ENCODE measurements at places on chromosomes 11 and 22.

- no peak overlapping the region for H3K4me3 ChIP-seq
- no peaks in the 10 kb centered on the region for H3K4me1 ChIP-seq
- no peaks in the 10 kb centered on the region for H3K27me3 ChIP-seq
- no peaks in the 10 kb centered on the region for H3K36me3 ChIP-seq
- no peak overlapping the region for H3K27ac ChIP-seq
Observed at GRCh38 chr11:57466680-57467079, 6.4 kb downstream of the RTN4RL2 start.

- H3K36me3 ChIP-seq = peaks cover under 1% of the 10 kb centered on the region
- peaks cover 41% of the 10 kb centered on the region for H3K4me1 ChIP-seq
- H3K4me3 ChIP-seq = peak overlapping the region; percentile 94
- peak; percentile 83 for DNase-seq
- peak overlapping the region; percentile 97 for H3K27ac ChIP-seq
Observed at GRCh38 chr11:102453302-102453695, 734 bp upstream of the TMEM123 start.

DNA sequence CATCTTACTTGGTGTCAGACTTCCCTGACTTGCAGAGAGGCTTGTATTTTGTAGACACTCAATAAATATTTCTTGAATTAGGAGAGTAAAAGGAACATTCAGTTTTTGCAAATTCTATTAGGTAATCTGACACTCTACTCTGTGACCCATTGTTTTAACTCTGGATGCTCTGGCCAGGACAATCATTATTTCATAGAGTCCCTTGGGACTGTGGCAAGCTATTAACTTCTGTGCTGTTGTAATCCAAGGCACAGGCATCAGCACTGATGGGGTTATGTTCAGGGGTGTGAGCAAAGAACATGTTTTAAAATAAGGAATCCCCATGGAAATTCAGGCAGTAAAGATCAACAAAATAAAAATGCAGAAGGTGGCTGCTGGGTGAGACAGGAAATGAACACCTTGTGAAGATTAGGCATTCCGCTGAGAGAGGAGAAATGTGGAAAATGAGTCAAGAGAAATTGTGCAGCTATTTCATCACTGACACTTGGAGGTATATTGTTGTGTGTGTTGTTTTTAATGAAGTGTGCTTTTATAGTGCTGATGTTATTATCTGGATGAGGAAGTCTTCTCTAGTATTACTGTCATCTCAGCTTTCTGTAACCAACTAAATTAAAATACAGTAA, 175.2 kb downstream of the WNT11 start:
- no peaks in the 10 kb centered on the region for H3K4me1 ChIP-seq
- H3K4me3 ChIP-seq = no peak overlapping the region
- no peaks in the 10 kb centered on the region for H3K27me3 ChIP-seq
- H3K27ac ChIP-seq = no peak overlapping the region

DNA sequence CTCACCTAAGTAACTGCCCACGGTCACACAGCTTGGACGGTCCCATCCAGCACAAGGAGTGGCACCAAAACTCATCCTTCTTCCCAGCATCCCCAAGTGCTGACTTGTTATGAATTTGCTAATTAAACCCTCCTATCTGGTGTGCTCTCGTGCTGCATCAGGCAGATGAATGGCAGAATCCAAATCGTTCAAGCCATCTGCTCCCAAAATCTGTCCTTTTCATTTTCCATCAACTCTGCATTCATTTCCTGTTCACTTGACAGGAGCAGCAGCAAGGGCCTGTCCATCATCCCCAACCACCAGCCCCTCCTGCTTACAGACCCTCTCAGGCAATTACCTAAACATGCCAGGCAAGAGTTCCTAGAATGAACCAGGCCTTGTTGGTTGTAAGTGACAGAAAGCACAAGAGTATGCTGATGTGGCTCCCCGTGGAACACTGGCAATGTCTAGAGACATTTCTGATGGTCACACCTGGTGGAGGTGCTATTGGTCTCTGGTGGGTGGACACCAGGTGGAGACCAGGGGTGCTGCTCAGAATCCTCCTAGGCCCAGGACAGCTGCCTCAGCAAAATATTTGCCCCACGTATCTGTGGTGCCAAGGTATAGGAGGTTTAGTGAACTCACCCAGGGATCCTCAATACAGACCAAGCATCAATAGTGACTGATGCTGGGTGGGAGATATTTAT, 832.5 kb downstream of the TBC1D22A start:
- no peaks in the 10 kb centered on the region for H3K27me3 ChIP-seq
- no peak overlapping the region for H3K27ac ChIP-seq
- DNase-seq = no peak
- no peaks in the 10 kb centered on the region for H3K4me1 ChIP-seq

GRCh38 chr11:79150966-79151365, 289.9 kb downstream of the TENM4 start:
- no peak overlapping the region for H3K4me3 ChIP-seq
- no peak overlapping the region for H3K27ac ChIP-seq
- H3K4me1 ChIP-seq = no peaks in the 10 kb centered on the region
- H3K36me3 ChIP-seq = no peaks in the 10 kb centered on the region

DNA sequence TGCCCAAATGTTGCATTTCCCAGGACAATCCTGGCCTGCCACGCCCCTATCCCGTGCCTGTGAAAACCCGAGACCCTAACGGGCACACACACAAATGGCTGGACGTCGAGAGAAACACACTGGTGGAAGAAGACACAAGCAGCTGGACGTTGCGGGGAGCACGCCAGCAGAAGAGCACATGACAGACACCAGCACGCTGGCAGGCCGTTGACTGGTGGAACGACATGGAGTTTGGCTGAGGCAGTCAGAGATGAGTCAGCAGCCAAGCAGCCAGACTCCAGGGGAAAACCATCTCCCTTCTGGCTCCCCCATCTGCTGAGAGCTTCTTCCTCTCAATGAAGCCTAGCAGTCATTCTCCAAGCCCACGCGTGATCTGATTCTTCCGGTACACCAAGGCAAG, 606.7 kb upstream of the LRRC4C start:
- no peaks in the 10 kb centered on the region for H3K27me3 ChIP-seq
- no peak for DNase-seq

GRCh38 chr11:65440831-65441499, 18.4 kb downstream of the NEAT1 start:
- no peaks in the 10 kb centered on the region for H3K27me3 ChIP-seq
- H3K36me3 ChIP-seq = peaks cover 37% of the 10 kb centered on the region
- peaks cover 51% of the 10 kb centered on the region for H3K4me1 ChIP-seq
- peak overlapping the region; percentile 13 for H3K27ac ChIP-seq
- DNase-seq = no peak

DNA sequence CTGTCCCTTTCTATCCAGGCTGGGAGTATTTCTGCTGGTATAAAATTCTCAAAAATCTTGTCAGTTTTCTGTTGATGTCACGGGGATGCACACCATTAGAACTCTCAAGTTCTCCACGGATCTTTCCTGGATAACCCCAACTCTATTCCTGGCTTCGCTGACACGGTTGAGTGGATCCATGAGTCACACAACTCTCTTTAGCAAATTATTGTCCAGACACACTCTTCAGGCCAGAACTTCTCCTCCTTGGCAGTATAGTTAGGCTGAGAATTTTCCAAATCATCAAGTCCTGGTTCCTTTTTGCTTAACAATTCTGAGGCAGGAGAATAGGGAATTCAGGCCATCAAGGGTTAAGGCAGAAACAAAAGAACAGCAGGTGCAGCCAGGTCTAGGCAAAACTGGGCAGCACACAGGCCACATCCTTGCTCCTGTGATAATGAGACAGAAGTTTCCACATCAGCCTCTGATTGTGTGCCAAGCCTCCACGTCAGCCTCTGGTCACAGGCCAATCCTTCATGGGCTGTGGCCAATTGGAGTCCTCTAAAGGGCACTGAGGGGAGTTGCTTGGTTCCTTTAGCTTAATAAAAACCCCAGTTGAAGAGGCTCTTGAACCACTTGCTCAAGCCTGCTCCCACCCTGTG, 5.7 kb upstream of the ACAT1 start:
- peak overlapping the region; percentile 69 for H3K27ac ChIP-seq
- no peak overlapping the region for H3K4me3 ChIP-seq
- H3K36me3 ChIP-seq = no peaks in the 10 kb centered on the region
- H3K27me3 ChIP-seq = no peaks in the 10 kb centered on the region

GRCh38 chr11:4194889-4195288, 100.3 kb downstream of the RRM1 start:
- no peak overlapping the region for H3K4me3 ChIP-seq
- H3K4me1 ChIP-seq = no peaks in the 10 kb centered on the region
- H3K27ac ChIP-seq = no peak overlapping the region
- H3K27me3 ChIP-seq = no peaks in the 10 kb centered on the region
- no peak for DNase-seq

- H3K27ac ChIP-seq = no peak overlapping the region
- H3K27me3 ChIP-seq = no peaks in the 10 kb centered on the region
- DNase-seq = peak; percentile 89
- peak overlapping the region; percentile 13 for H3K4me3 ChIP-seq
- no peaks in the 10 kb centered on the region for H3K36me3 ChIP-seq
Observed at GRCh38 chr22:38412435-38413084, 42.4 kb downstream of the KCNJ4 start.

GRCh38 chr22:32219026-32219425, 14.2 kb upstream of the RFPL2 start:
- no peaks in the 10 kb centered on the region for H3K27me3 ChIP-seq
- no peak for DNase-seq
- no peaks in the 10 kb centered on the region for H3K4me1 ChIP-seq
- no peak overlapping the region for H3K27ac ChIP-seq
- H3K36me3 ChIP-seq = no peaks in the 10 kb centered on the region

DNA sequence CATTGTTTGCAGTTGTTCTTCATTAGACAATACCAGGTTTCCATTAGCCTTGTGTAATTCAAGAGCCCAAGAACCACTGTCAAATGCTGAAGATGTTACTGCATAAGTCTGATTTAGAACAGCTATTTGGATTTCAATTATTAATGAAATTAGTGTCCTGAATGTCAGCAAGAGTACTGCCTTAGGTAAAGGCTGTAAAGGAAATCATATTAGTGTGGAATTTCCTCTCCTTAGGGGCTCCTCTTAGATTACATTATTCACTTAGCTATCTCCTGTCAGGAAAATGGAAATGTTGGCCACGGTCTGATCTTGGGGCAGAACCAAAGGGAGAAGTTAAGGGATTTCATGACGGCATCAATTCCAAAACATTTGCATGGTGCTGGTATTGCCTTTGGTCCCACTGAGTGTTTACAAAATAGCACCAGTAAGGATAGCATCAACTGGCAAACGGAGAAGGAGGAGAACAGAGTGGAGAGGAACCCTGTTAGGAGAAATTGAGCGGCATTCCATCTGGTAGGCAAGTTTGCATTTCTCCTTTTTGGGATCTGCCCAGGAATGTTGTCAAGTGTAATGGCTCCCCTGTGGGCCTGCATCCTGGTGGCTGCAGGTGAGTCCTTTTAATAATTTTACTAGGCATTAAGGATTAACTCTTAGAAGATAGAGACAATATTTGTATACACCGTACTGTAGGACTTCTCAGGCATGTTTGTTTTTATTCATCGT, at the start of gene HTR3B:
Gene HTR3B (plus strand): TSS at position 418 of the 723 bp plus-strand sequence. CDS start 138 bp downstream, at position 556.
- H3K4me3 ChIP-seq = no peak within 1 kb of the TSS
- no peak for DNase-seq
- H3K27ac ChIP-seq = no peak within 1 kb of the TSS
- H3K27me3 ChIP-seq = no peaks in the 10 kb centered on the region
- H3K36me3 ChIP-seq = no peaks in the 10 kb centered on the region

- no peaks in the 10 kb centered on the region for H3K36me3 ChIP-seq
- DNase-seq = peak; percentile 76
- peaks cover 7% of the 10 kb centered on the region for H3K4me1 ChIP-seq
- no peak overlapping the region for H3K4me3 ChIP-seq
Observed at GRCh38 chr22:31148953-31149627, 8.8 kb upstream of the PLA2G3 start.

DNA sequence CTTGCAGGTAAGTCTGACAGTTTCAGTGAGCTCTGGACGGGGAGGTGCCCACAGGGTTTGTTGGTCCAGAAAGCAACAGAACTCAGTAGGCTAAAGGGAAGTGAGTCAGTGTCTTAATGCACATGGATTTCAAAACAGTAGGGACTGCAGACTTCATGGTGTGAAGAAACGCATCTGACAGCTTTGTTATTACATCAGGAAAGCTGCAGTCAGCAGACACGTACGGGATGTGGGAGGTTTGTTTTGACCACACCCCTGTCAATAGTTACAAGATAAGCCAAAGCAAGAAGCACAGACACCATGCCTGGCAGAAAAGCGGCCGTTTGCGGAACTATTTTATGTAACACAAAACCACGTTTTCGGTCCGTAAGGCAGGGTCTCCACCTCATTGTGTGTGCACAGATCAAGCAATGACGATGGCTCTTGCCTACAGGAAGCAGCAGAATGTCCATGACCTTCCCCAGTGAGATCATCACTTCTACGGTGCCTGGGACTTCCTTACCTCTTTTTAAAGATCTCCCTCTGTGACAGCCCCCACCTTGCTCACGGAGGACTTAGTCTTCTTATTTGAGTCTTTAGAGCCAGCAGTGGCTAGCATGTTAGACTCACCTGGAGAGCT, 58.2 kb upstream of the FTH1 start:
- no peaks in the 10 kb centered on the region for H3K36me3 ChIP-seq
- no peak for DNase-seq
- peaks cover 4% of the 10 kb centered on the region for H3K4me1 ChIP-seq
- peak overlapping the region; percentile 87 for H3K27ac ChIP-seq
- H3K4me3 ChIP-seq = no peak overlapping the region

DNA sequence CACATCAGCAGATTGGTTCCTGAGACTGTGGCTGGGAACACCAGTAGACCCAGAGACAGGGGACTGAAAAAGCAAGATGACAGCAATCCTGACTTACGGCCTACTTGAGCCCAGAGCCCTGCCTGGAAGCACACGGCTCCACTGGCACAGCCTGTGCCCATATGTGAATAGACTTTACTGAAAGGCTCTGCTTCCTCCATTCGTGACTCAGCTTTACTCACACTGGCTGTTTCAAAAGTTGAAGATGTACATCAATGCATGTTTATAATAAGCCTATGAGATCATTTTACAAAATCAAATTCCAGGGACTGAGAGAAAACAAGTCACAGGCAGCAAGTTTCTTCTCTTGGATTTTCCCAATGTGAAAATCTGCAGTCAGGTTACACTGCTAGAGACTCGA, 134.6 kb upstream of the TEAD1 start:
- H3K4me3 ChIP-seq = no peak overlapping the region
- no peaks in the 10 kb centered on the region for H3K27me3 ChIP-seq
- H3K27ac ChIP-seq = peak overlapping the region; percentile 58
- DNase-seq = no peak

GRCh38 chr11:33835143-33835878, 56.6 kb downstream of the LMO2 start:
- H3K27ac ChIP-seq = no peak overlapping the region
- no peak overlapping the region for H3K4me3 ChIP-seq
- no peaks in the 10 kb centered on the region for H3K27me3 ChIP-seq
- H3K4me1 ChIP-seq = no peaks in the 10 kb centered on the region
- H3K36me3 ChIP-seq = no peaks in the 10 kb centered on the region

- H3K4me3 ChIP-seq = no peak overlapping the region
- H3K27me3 ChIP-seq = no peaks in the 10 kb centered on the region
- no peaks in the 10 kb centered on the region for H3K36me3 ChIP-seq
- no peaks in the 10 kb centered on the region for H3K4me1 ChIP-seq
- DNase-seq = no peak
Observed at GRCh38 chr22:39989633-39990032, 5.1 kb upstream of the FAM83F start.

DNA sequence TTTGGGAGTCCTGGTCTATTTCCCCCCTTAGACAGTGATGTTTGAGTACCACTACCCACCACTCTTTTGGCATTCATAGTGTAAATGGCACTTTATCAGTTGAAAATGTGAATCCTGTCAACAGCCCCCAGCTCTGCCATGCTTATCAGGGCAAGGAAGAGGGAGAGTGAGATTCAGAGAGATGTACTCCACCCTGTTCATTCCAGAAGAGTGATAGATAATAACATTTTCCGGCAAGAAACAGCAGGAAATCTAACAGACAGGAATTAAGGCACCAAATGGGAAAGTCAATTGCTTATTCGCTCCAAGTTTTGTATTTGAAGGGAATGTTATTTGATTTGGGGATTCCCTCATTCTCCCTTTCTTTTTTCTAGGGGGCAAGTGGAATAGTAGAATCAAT, 681.9 kb downstream of the NTM start:
- H3K36me3 ChIP-seq = no peaks in the 10 kb centered on the region
- no peaks in the 10 kb centered on the region for H3K4me1 ChIP-seq
- H3K27ac ChIP-seq = no peak overlapping the region

All from upper lobe of left lung (tissue), 6 donors.